Stimulated activated CD4-positive, alpha-beta T cell treated with anti-CD3 and anti-CD28 coated beads, Interleukin-2, amount 100 ng/mL, for 48 hours (primary cell): ENCODE measurements at places on chromosomes 13 and 19.

GRCh38 chr13:91360246-91360751 lies 12.8 kb downstream of the MIR17HG start:
- no peak for DNase-seq

DNA sequence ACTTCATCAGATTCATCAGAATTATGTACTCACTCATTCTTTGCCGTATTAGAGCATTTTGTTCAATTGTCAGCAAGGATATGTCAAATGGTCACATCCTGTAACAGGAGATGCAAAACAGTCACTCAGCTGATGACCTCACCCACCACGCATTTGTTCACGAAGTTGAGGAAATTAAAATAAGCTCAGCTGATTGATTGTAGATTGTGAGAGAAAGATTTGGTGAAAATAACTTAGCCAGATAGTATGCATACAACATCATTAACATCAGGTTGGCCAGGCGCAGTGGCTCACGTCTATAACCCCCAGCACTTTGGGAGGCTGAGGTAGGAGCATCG lies 22.6 kb upstream of the CDC16 start:
- DNase-seq = no peak

DNA sequence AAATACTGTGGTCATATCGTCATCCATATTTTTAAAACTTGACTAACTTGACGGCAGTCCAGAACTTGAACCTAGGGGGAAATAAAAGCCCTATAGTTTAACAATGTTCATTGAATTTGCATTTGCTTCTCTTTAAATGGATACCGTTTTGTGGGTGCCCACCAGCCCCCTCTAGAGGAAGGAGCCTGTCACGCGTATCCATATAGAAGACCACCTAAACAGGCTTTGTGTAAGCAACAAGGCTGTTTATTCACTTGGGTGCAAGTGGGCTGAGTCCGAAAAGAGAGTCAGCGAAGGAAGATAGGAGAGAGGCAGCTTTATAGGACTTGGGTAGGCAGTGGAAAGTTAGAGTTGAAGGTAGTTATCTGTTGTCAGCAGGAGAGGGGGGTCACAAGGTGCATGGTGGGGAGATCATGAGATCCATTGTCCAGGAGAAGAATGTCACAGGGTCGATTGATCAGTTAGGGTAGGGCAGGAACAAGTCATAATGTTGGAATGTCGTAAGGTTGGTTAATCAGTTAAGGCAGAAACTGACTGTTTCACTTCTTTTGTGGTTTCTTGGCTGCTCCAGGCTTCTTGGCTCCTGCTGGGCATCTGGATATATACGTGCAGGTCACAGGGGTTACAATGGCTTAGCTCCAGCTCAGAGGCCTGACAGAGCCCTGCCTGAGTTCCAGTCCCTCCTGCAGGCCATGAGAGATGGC lies 42.5 kb upstream of the ANKRD10 start:
- no peak for DNase-seq

- no peak for DNase-seq
Measured at GRCh38 chr19:16364231-16364865, 39.7 kb downstream of the KLF2 start.

DNA sequence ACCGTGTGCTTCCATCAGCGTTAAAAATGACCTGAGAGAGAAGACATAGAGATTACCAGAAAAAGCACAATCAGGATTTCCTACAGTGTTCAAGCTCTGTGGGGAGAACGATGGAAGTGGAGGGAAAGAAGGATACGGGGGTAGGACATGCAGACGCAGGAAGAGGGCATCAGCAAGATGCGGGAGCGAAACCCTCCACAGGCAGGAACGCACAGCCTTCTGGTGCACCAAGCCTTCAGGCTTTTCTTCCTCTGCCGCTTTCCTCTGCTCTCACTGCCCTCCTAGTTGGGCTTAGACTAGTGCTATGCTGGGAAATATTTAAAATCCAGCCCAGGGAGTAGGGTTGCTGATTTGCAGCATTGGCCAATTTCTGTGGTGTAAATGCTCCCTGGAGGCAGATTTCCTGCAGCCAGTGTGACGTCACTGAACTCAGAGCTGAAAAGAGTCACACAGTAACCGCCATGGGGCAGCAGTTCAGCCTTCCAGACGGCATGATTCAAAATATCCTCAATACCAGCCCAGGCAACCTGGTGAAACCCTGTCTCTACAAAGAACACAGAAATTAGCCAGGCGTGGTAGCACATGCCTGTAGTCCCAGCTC lies 205.1 kb upstream of the SOX1 start:
- DNase-seq = no peak
